NCI-H187 treated with DMSO at 0.1 percent for 48 hours (cell line): ENCODE measurements at places on chromosomes 3 and 15.

- DNase-seq: no peak
These were observed 27.0 kb upstream of the CSPG5 start for GRCh38 chr3:47605652-47606051.

GRCh38 chr3:53978386-53978785, 86.7 kb upstream of the SELENOK start:
- no peak for DNase-seq

DNA sequence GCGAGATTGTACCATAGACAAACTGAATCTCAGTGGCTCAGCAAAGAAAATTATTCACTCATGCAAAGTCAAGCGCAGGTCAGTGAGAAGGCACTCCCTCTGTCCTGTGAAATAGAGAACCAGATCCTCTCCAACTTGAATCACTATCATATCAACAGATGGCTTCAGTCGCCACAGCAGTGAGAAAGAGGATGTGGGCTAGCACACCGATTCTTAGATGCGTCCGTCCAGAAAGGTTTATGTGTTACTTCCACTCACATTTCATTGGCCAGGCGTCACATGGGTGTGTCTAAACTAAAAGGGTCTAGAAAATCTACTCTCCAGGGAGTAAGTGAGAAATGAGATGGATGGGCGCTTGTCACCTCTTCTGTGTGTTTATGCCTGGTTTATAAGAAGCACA, 141.6 kb upstream of the KBTBD8 start:
- no peak for DNase-seq

- DNase-seq: no peak
These were observed 139.6 kb downstream of the MCTP2 start for GRCh38 chr15:94370936-94371285.

DNA sequence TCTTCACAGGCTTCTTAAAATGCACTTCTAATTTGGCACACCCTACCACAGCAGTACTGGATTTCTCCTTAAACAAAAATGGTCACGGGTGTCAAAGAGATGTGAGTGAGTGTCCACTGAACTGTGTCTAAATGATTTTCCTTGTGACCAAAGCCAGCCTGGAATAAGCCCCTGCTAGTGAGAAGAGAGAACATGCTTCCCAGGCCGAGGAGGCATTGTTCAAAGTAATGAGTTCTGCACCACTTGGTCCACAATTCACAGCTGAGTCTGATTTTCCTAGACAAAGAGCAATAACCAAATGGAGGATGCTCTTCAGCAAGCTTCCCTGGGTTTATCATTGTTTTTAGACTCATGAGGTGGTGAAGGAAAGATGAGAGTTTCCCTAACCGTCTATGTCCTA, 3.8 kb downstream of the PLCH1 start:
- DNase-seq: no peak
